ENCODE measurements at places on chromosomes 16 and 17.

DNA sequence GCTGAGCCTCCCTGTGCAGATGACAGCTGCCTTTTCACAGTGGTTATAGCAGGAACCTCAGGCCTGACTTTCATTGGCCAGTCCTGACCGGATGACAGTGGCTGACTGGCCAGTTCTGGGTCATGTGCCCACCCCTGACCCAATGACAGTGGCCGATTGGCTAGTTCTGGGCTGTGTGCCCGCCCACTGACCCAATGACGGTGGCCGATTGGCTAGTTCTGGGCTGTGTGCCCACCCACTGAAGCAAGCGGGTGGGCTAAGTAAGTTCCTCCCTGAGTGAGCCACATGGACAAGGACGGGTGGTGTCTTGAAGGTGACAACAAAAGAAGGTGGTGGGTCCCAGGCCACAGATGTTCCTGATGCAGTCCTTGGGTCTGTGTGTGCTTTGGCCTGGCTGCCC lies 9.5 kb downstream of the DEF8 start:
- DNase-seq = no peak

DNA sequence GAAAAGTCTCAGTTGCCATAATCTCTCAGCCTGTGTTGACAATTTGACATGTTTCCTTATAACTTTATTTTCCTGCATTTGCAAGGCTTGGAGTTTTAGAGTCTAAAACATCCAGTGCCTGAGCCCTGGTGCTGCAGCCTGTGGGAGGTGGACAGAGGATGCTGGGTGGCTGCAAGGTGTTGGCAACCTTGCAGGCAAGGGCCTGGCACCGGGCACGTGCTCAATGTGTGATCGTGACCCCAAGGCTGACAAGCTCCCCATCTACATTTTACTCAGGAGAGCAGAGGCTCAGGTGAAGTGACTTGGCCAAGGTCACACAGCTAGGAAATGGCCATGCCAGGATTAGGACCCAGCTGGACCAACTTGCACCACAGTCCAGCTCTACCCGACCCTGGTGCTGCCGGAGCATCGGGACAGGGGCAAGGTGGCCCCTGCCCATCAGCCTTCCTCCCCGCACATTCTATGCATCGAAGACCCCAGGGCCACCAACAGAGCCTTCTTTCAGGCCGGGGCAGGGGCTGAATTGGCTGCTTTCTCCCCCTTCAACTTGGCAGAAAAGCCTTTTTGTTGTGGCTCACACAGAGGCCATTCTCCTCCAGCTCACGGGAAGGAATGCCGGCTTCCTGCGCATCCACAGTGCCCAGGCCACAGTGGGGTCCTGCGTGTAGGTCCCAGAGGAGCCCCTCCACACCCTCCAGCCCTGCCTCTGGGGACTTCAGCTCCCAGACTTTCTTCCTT lies 23.1 kb downstream of the MMP15 start:
- DNase-seq = no peak

DNA sequence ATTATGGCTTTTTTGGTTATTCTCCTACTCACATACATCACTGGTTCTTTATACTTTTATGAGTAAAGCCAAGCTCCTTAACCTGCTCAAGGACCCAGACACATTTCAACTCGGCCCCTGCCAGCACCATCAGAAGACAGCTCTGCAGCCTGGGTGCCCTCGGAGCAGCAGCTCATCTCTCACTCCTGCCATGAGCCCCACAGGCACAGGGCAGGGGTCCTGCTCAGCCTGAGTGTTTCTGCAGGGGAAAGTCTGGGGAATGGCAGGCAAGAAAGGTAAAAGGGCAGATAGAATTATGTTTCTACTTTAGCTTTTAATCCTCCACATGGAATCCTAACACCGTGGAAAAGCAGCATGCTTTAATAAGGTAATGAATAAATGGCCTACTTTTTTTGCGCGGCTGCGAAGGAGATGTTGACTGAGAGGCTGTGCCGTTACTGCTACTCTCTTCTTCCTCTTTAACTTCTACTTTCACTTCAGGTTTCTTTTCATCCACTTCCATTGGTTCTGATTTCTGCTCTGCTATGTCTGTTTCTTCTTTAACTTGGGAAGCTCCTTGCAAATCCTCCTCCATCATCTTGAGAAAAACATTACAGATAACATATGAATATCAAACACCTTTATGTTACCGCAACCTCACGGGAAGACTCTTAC lies 50.1 kb upstream of the TRAP1 start:
- DNase-seq = no peak

- DNase-seq = no peak
Observed at GRCh38 chr17:70172923-70173322, 3.6 kb downstream of the KCNJ2 start.

GRCh38 chr17:35731239-35731916 lies at the start of gene RASL10B:
Gene RASL10B, plus strand, starts transcription at chr17:35731639. Its CDS starts 3,546 bp downstream, at chr17:35735185.
- DNase-seq = peak; percentile 12
